ENCODE measurements at places on chromosomes 3 and 15.
A peak's percentile ranks its signal among the peaks of the same experiment; 100 is the strongest.

- peak; percentile 31 for DNase-seq
Observed at GRCh38 chr3:125051715-125052581, 3.8 kb downstream of the HEG1 start.

GRCh38 chr15:31275331-31276262 is 51.0 kb upstream of the KLF13 start:
- no peak for DNase-seq

DNA sequence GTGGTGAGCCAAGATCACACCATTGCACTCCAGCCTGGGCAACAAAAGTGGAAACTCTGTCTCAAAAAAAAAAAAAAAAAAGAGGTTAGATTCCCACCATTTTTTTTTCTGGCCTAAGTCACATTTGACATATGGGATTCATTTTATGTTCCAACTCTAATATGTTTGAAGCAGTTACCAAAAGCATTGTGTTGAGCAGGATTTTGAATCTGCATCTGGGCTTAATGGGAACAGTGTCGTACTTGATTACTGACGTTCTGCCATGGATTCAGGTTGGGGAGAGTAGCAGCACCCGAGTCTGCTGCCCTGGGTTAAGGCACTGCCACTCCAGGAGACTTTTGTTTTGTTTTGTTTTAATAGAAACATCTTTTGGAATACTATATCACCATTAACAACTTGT is 348.7 kb upstream of the TBL1XR1 start:
- DNase-seq: no peak

DNA sequence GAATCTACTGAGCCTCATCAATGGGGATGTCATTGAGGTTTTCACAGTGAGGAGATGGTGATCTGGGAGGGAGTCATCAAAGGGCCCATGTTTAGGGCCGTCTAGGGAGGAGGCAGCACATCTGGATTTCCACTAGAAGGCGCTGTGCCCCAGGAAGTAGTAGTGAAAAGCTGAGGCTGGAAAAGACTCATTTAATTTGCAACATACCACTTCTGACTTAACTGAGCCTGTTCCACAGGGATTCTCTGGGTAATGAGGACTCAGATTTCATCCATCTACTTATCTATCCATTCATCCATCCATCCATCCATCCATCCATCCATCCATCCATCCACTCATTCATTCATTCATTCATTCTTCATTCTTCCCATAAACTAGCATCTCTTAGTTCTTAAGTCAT is 17.4 kb upstream of the SHF start:
- peak; percentile 65 for DNase-seq

- DNase-seq: no peak
Observed at GRCh38 chr3:169199283-169199682, 464.2 kb downstream of the MECOM start.

GRCh38 chr15:74826364-74826819 is at the start of gene CPLX3:
CPLX3 (plus strand) TSS chr15:74826627; CDS start chr15:74826704, 77 bp downstream.
- no peak for DNase-seq

DNA sequence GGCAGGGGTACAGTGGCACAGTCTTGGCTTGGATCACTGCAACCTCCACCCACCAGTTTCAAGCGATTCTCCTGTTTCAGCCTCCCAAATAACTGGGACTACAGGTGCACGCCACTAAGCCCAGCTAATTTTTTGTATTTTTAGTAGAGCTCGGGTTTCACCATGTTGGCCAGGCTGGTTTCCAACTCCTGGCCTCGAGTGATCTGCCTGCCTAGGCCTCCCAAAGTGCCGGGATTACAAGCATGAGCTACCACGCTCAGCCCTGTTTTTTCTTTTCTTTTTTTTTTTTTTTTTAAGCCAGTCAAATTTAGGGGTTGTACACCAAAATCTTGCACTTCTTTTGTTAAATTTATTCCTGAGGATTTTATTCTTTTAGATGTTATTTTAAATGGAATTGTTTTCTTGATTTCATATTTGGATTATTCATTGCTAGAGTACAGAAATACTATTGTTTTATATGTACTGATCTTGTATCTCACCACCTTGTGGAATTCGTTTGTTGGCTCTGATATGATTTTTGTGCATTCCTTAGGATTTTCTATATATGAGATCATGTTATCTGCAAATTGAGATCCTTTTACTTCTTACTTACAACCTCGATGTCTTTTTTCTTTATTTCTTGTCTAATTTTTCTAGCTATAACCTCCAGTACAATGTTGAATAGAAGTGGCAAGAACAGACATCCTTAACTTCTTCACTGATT is 65.6 kb downstream of the ZNF609 start:
- no peak for DNase-seq

GRCh38 chr15:76139368-76140073 is 79.7 kb downstream of the TMEM266 start:
- peak; percentile 52 for DNase-seq

DNA sequence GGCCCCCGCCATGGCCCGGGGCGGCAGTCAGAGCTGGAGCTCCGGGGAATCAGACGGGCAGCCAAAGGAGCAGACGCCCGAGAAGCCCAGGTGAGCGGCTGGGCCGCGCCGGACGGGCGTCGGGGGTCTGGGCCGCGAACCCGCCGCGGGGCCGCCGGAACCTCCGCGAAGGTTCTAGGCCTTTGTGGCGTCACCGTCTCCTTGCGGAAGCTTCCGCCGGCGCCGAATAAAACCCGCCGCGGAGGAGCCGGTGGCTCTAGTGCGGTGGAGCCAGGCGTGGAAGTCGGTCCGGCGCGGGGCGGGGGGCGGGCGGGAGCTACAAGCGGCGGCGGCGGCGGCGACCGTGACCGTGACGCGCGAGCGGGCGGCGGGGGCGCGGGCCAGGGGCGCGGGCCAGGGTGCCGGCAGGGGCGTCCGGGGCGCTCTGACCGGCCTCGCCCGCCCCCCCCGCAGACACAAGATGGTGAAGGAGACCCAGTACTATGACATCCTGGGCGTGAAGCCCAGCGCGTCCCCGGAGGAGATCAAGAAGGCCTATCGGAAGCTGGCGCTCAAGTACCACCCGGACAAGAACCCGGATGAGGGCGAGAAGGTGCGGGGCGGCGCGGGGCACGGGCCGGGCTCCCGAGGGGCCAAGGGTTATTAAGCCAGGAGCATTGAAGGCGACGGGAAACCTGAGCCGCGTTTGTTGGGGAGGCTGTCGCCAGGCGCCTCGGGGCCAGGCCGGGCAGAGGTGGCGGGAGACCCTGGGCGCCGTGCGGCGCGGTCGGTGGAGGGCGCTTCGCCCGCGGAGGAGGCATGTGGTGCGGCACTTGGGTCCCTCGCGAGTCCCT is at the start of gene DNAJA4:
Gene DNAJA4, plus strand, starts transcription at position 259 of the 833 bp plus-strand sequence. Its CDS starts 202 bp downstream, at position 461.
- DNase-seq: no peak

DNA sequence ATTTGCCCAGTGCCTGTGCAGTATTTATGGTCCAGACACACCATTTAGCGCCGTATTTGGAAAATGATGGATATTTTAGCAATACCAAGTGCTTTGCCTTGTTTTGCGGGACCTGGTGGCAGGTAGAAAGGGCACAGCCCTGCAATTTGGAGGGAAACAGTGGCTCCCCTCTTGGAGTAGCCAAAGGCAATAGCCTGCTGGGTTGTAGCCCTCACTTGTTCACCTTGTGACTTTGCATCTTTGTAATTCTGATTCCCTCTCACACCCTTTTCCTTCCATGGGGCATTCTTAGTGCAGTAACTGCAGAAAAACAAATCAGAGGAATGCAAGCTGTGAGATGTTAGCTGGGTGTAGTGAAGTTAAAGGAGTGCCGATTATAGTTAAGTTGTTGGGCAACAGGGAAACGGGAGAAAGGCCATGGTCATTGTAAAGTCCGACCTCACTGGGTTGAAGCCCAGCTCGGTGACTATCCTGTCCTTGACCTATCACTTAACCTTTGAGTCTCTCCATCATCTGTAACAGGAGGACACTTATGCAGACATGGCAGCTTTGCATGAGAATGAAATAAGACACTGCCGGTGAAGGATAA is 131.0 kb upstream of the KLHL25 start:
- no peak for DNase-seq

DNA sequence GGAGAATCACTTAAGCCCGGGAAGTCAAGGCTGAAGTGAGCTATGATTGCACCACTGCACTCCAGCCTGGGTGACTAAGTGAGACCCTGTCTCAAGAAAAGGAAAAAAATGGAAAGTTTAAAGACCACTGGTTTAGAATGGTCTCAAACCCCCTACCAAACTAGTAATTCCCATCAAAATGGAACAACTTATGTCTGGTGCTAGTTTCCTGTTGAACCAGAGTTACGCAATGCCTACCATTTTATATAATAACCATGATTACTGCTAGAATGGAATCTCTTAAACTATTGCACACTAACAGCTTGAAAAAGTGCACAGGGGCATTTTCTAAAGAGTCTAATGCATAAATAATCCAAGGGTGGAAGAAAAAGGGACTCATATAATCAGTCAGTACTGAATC is 43.6 kb downstream of the DMXL2 start:
- DNase-seq: no peak

DNA sequence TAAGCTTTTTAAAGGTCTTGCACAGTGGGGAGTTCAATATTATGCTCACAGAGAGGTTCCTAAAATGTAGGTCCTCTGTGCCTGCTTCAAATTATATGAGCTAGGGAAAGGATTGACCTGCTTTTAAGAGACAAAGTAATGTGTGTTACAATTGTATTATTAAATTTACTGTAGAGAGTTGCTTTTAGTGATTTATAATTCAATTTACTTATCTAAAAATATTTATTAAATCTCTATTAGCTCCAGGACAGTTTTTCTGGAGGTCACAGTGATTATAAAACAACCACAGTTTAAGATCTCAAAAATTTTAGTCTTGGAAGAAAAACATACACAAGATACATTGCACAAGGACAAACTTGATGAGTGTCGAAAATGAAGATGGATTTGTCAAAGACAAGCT is 665.7 kb upstream of the ARPP21 start:
- no peak for DNase-seq

GRCh38 chr15:45351227-45351626 is 27.1 kb downstream of the GATM start:
- no peak for DNase-seq

DNA sequence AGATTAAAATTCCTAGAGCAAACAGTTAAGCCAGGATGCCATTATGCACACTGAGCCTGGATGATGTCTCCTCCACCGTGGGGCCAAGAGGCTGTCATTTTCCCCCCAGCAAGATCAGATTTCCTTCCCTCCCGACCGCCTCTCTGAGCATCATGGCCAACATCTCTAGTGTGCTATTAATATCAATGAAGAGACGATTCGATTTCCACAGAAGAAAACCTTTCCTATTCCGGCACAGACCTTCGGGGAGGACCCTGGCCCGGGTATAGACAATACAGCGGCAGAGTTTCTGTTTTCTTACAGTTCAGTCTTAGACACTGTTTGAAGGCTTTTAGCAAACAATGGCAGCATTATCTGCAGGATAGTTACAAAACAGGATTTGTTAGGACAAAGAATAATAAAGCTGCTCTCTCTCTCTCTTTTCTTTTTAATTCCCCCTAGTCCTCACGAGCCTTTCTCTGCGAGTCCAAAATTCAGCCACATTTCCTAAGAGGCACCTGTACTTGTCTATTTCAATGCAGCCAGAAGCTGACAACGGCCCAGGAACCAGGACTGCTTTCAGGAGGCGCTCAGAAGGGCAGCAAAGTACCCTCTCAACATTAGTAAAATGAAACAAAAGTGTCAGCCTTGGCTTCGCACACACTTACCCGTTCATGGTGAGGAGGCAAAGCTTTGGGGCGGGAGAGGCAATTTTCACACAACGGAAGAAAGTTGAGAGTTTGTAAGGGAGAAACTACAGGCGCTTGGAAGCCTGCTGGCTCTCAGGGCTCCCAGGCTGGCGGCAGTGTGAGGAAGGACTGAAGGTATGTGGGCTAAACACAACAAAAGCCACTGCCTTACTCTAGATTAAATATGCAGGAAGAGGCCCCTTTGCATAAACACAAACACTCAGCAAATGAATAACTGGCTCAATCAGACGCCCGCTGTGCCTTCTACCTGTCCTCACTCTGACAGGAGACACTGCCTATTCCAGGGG is 278.0 kb downstream of the FOXP1 start:
- DNase-seq: peak; percentile 69

DNA sequence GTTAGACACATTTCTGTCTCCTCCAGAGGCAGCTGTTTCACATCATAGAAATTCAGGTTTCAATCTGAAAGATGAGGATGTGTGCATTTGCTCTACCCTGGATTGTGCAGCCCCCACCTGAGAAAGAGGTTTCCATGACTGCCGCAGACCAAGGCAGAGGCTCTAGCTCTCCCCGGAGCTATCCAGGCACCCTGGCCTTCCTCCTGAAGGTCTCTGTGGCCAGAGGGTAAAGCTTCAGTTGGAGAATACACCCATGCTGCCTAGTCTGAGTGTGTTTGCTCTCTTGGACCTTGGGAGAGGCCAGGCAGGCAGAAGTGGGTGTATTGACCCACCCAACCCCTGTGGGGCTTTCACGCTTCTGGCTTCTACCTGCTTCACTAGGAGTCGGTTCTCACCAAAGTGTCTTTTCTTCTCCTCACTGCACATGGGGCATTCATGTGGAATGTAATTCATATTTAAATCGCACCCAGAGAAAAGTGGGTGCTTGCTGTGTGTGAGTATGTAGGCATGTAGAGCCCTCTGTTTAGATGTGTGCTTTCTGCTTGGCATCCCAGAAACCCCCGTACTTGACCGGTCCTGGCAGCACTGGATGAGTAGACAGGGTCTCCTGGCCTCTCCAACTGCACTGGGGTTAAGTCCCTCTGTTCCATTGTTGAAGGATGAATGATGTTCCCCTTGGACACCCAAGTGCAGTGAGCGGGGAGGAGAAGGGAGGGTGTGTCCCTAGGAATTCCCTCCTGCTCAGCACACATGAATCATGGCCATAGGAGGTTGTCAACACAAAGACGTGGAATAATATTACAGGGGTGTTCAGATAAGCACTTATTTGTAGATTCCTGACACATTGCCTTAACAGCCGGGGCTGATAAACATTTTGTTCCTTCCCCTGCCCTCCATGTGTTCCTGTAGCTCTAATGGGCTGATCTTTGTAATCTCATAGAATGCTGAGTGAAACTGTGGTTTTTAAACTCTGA is 20.3 kb upstream of the RAB6B start:
- DNase-seq: peak; percentile 33

DNA sequence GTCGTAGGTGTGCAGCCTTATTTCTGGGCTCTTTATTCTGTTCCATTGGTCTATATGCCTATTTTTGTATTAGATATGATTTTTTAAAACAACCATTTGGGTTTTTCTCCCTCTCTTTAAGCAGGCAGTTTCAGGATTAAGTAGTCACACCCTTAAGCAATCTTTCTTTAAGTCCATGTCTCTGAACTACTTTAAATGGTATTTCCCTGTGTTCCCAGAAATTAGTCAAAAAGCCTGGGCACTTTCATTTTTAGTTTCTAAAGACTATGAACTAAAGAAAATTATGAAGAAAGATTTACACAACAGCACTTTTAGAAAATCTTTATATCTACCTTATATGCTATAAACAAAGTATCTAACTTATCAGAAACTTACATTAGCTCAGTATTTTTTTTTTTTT is 110.3 kb downstream of the FAIM start:
- DNase-seq: no peak

DNA sequence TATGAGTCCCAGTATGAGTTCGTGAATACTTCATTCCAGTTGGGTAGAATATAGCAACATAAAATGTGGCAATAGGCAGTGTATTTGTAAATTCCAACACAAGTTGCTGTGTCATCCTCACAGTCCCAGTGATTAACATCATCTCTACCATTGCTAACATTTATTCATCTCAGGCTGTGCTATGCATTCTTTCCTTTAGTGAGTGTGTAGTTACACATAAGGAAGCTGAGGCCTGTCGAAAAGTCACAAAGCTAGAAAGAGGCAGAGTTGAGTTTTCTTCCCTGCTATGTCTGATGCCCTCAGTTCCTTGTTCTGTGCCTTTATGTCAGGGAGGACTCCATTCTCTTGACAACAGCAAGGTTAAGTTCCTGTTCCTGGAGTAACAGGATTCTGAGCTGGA is 96.4 kb downstream of the FNDC3B start:
- DNase-seq: peak; percentile 76

- DNase-seq: no peak
Observed at GRCh38 chr3:96169111-96169766, 645.2 kb upstream of the EPHA6 start.

Measured in renal cortical epithelial cell (primary cell).